ENCODE measurements at places on chromosomes 11 and 22.

GRCh38 chr11:130601141-130601540 is 152.7 kb downstream of the ADAMTS15 start:
- H3K27me3 ChIP-seq, result no peaks in the 10 kb centered on the region
- H3K36me3 ChIP-seq, result no peaks in the 10 kb centered on the region
- no peak overlapping the region for H3K4me3 ChIP-seq
- H3K27ac ChIP-seq, result peak overlapping the region; percentile 53

DNA sequence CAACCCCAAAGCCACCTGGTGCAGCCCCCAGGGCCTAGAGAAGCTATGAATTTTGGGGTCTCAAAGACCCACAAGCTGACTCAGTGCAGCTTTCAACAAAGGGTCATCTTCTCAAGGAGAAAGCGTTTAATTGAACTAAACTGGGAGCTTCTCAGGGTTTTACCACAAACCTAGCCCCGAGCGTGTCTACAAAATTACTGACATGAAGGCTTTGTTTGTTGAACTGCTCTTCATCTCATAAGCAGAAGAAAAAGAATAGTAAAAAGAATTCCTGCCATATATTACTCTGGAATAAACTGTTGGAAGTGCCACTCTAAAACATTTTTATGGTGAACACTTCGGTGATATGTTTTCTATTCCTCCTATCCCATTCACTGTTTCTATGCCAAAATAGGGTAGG is 50.8 kb upstream of the INCENP start:
- H3K4me3 ChIP-seq, result no peak overlapping the region
- H3K27ac ChIP-seq, result no peak overlapping the region
- H3K36me3 ChIP-seq, result no peaks in the 10 kb centered on the region

- no peak overlapping the region for H3K27ac ChIP-seq
- no peaks in the 10 kb centered on the region for H3K36me3 ChIP-seq
- H3K4me3 ChIP-seq, result no peak overlapping the region
- H3K4me1 ChIP-seq, result no peaks in the 10 kb centered on the region
- no peaks in the 10 kb centered on the region for H3K27me3 ChIP-seq
- no peak for DNase-seq
These were observed 147.5 kb downstream of the ELP4 start for GRCh38 chr11:31657091-31657490.

DNA sequence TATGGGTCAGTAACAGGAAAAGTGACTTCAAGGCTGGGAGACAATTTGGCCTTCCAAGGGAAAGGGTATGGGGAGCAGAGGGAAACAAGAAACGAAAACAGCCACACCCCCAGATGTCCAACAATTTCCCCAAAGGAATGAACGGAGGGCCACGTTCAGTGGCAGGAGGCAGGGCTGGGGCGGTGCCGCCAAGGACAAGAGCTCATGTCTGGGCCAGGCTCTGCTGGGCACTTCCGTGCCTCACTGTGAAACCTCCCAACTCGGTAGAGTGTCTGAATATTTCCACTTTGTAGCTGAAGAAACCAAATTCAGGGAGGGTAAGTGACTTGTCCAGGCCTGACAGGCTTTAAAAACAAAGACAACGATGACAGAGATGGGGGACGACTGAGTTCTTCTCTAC is 11.9 kb downstream of the IFT27 start:
- peaks cover 11% of the 10 kb centered on the region for H3K4me1 ChIP-seq
- peaks cover 54% of the 10 kb centered on the region for H3K36me3 ChIP-seq
- H3K27me3 ChIP-seq, result no peaks in the 10 kb centered on the region

DNA sequence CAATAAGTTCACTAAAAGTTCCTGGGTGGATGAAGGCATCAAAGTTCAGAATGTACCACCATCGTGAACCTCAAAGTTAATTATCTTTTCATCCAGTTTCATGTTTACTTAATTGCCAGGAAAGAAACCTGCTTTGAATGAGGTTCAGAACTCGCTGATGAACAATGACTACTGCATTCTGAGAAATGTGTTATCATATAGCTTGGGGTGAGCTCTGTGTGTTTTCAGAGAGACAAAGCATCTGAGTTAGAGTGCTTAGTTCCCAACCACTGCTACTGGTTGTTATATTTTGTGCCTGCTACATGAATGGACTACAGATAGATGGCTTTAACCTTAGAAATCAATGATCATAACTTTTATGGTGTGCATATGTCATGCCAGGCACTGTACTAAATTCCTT is 1131.0 kb downstream of the DLG2 start:
- H3K4me3 ChIP-seq, result no peak overlapping the region
- H3K36me3 ChIP-seq, result no peaks in the 10 kb centered on the region
- no peaks in the 10 kb centered on the region for H3K4me1 ChIP-seq

- peaks cover 2% of the 10 kb centered on the region for H3K27me3 ChIP-seq
- no peak overlapping the region for H3K4me3 ChIP-seq
- no peaks in the 10 kb centered on the region for H3K36me3 ChIP-seq
- no peak for DNase-seq
These were observed 18.3 kb upstream of the CRY2 start for GRCh38 chr11:45828996-45829395.

Measured in muscle of leg (tissue), 16 donors.